Frontal cortex (tissue), 4 donors: ENCODE measurements at places on chromosomes 7 and 10.
A peak's percentile ranks its signal among the peaks of the same experiment; 100 is the strongest.

DNA sequence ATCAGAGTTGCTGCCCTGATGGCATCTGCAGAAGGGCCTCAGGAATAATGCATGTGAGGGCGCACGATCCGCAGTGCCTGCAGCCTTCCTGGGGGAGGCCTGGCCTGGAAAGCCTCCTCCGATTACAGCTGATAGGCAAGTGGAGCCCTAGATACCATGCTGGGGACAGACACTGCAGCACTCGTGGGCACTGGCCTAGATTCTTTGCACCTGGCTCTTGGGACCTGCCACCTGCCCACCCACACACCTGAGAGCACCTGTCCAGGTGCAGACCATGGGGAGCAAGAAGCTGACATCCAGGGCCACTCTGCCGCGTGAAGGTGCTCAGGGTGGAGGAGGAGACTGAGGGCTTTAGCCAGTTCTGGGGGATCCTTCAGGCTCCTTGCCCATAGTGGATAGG lies 14.8 kb downstream of the YKT6 start:
- peak; percentile 31 for DNase-seq

GRCh38 chr7:13262929-13263530 lies 575.6 kb downstream of the ARL4A start:
- DNase-seq: no peak

- DNase-seq: no peak
Observed at GRCh38 chr10:32692174-32692573, 246.2 kb downstream of the CCDC7 start.

DNA sequence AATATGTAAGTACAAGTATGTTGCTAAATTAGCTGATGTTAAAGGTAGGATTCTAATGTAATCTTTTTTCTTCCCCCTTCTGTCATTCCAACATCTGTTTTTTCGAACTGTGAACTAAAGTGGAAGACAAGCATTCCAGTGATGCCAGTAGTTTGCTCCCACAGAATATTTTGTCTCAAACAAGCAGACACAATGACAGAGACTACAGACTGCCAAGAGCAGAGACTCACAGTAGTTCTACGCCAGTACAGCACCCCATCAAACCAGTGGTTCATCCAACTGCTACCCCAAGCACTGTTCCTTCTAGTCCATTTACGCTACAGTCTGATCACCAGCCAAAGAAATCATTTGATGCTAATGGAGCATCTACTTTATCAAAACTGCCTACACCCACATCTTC lies 62.7 kb downstream of the WAC start:
- DNase-seq: no peak

DNA sequence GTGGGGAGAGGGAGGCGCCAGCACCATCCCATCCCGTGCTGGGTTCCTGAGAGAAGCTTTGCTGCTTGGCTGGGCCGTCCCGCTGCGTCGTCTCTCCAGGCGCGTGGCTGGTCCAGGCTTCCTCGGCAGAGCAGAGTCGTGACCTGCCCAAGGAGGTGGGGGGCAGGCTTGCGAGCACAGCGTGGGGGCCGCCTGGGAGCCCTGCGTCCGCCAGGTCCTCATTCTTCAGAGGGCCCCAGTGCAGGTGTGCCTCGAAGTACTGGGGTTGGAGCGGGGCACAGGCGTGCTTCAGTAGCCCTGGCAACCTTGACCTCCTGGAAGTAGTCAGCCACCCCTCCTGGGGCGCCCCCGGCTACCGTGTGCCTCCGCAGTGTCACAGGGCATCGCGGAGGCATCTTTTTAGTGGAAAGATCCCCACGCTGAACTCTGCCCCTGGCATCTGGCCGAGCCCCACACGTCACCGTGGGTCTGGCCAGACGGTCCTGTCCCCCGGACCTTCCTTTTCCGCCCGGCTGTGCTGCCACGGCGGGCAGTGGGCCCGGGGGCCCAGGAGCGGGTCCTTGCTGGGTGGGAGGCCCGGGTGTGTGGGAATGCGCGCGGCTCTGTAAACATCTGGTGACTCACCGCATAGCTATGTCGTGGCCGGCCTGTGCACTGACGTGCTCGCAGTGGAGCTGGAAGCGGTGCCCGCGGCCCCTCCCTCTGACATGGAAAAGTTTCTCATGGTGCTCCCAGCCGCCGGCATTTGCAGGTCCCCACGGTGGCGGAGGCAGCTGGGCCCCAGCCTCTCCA lies 6.4 kb downstream of the MAFK start:
- DNase-seq: peak; percentile 87

DNA sequence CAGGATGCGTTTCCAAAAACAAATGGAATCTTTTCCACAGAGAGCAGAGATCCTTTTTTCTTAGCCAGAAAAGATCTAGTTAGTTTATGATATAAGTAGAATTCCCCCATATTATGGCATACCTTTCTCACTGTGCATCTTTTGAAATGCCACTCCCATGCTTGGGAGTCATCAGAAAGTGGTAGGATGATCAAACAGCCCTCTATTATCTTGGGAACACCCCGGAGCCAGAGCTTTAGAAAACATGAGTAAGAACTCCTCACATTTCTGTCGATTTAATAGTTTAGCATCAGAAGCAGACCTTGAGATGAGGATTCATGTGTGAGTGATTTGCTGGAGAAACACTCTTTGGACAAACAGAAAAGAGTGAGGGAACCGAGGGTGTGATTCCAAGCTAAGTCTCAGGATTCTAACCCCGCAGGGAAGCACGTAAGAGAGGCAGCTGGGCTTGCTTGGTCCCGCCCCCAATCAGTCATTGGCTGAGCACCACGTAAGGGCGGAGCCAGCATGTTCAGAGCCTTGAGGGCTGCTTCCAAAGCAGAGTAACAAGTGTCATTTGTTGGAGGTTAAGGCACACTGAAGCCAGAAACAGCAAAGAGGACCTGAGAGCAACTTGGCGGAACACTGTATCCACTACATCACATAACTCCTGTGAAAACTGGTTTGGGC lies 43.7 kb upstream of the NXPH1 start:
- DNase-seq: peak; percentile 10

- DNase-seq: peak; percentile 22
Observed at GRCh38 chr10:62050893-62051433, 149.5 kb downstream of the ARID5B start.

- DNase-seq: no peak
Observed at GRCh38 chr10:63671317-63671937, 150.2 kb downstream of the REEP3 start.

- DNase-seq: no peak
Observed at GRCh38 chr10:79185796-79186374, 117.1 kb downstream of the ZMIZ1 start.

- peak; percentile 22 for DNase-seq
Observed at GRCh38 chr10:98790817-98791216, 344.1 kb upstream of the HPS1 start.
